ENCODE measurements at places on chromosomes 3 and 15. TPM values are rescaled to one million over a fixed set of nuclear protein-coding genes. Genes with fewer than 3 reads are reported as not detected.

DNA sequence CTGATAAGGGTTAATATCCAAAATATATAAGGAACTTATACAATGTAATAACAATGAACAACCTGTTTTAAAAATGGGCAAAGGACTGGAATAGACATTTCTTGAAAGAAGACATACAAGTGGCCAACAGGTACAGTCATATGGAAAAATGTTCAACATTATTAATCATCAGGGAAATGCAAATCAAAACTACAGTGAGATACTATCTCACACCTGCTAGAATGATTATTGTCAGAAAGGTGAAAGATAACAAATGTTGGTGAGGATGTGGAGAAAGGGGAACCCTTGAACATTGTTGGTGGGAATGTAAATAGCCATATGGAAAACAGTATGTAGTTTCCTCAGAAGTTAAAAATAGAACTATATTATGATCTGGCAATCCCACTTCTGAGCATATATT lies 20.4 kb downstream of the GOLM2 start:
- no peak for DNase-seq
- no peaks in the 10 kb centered on the region for H3K4me1 ChIP-seq
- H3K27me3 ChIP-seq = no peaks in the 10 kb centered on the region

DNA sequence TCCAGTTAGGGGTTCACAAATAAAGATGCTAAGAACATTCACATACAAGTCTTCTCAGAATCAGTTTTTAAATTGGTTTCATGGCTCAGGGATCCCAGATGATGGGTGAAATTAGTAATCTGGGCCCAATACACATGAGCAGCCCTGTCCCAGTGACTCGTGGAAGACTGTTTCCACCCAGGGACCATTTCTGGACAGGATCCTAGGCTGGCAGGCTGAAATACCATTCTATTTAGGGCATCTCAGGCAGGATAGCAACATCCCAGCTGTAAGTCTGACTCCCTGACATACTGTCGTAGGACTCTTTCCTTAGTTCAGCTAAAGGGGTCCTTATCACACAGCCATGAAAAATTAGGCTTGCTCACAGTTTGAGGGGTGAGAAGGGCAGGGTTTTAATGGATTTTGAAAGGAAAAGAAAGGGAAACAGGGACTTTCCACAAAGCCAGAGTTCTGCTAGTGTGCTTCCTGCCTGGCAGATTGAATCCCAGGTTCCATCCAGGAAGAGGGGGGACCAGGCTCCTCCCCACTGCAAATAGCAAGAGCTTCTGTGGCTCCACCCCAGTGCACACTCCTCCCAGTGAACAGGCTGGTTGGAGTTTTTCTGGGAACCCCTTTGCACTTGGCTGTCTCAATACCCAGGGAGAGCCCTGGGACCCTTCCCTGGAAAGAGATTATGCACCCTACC lies 41.3 kb upstream of the LYZL4 start:
- DNase-seq = no peak
- H3K27me3 ChIP-seq = no peaks in the 10 kb centered on the region
- no peak overlapping the region for H3K27ac ChIP-seq

GRCh38 chr15:31149987-31150386 lies 48.5 kb upstream of the TRPM1 start:
- no peaks in the 10 kb centered on the region for H3K27me3 ChIP-seq
- H3K4me3 ChIP-seq = no peak overlapping the region
- no peak overlapping the region for H3K27ac ChIP-seq
- H3K36me3 ChIP-seq = no peaks in the 10 kb centered on the region
- no peak for DNase-seq
- H3K4me1 ChIP-seq = no peaks in the 10 kb centered on the region

DNA sequence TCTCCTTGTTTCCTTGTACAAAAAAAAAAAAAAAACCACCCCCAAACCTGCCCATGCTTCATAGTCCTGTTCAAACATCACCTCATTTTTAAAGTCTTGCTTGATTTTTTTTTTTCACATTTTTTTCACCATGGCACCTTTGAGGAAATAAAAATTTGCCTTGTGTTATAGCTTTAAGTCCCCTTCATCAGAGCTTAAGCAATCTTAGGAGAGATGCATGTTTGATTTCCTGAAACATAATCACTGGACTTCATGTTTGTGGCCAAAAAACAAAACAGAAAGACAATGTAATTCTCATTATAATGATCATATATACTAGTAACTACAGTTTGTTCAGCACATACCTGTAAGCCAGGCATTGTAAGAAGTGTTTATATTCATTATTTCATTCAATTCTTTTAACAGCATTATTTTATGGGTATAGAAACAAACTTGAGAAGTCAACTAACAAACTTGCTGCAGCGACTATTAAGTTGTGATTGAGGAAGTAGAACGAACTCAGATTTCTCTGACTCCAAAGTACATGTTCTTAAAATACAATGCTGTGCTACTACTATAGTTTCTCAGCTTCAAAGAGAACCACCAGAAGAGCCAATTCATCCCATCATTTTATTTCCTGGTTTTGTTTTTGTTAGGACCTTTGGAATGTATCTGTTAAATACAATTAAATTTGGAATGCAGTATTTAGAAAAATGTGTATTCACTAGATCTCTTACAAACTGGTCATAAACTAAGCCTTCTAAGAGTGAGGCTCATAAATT lies 203.8 kb downstream of the TCF12 start:
- no peak overlapping the region for H3K27ac ChIP-seq
- no peak for DNase-seq
- no peaks in the 10 kb centered on the region for H3K36me3 ChIP-seq
- no peaks in the 10 kb centered on the region for H3K4me1 ChIP-seq
- H3K4me3 ChIP-seq = no peak overlapping the region

GRCh38 chr15:41872166-41872747 lies 21.6 kb downstream of the SPTBN5 start:
- no peak overlapping the region for H3K27ac ChIP-seq
- H3K36me3 ChIP-seq = no peaks in the 10 kb centered on the region
- no peak overlapping the region for H3K4me3 ChIP-seq
- H3K27me3 ChIP-seq = no peaks in the 10 kb centered on the region
- DNase-seq = no peak

GRCh38 chr15:89808160-89808870 lies 6.3 kb downstream of the ANPEP start:
- peak; percentile 62 for DNase-seq
- no peak overlapping the region for H3K4me3 ChIP-seq
- H3K36me3 ChIP-seq = no peaks in the 10 kb centered on the region
- H3K27me3 ChIP-seq = no peaks in the 10 kb centered on the region
- peaks cover 29% of the 10 kb centered on the region for H3K4me1 ChIP-seq

GRCh38 chr3:47004369-47005211 lies 25.1 kb downstream of the NBEAL2 start:
- H3K4me3 ChIP-seq = no peak overlapping the region
- H3K27ac ChIP-seq = no peak overlapping the region
- H3K4me1 ChIP-seq = peaks cover 3% of the 10 kb centered on the region
- peaks cover 34% of the 10 kb centered on the region for H3K36me3 ChIP-seq
- DNase-seq = no peak

DNA sequence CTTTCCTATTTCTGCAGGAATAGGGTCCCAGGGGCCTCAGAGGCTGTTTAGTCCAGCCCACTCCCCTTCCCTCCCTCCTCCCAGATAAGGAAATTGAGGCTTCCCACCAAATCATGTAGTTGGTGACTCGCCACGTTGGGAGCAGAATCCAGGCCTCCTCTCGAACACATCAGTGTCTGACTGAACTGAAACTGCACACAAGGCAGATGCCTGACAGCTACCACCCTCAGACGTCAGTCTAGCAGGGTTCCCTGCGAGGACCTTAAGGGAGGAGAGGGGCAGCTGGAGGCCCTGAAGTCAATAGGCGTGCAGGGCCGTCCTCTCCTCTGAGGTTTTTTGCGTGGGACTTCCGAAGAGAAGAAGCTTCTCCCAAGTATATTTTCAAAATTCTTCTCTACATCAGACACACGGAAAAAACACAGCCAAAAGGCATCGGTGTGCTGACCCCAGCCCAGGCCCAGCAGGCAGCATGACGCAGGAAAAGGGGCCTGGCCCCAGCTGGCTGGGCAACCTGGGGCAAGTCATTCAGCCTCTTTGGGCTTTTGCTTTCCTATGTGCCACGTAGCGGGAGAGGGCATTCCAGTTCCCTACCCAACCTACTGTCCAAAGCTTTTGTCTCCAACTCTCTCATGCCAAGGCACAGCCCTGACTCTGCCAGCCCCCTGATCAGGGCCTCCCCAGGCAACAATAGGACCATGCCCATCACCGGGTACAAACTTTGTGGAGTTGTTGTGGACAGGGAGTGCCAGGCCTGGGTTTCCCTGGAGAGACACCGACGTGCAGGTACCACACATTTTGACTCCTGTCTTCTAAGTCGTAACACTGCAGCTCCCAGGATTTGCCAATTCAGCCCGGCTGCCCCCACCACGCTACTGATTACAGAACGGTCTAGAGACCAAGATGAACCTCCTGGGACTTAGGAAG lies 283.1 kb downstream of the XXYLT1 start:
- no peak overlapping the region for H3K4me3 ChIP-seq
- no peaks in the 10 kb centered on the region for H3K4me1 ChIP-seq
- DNase-seq = no peak
- no peaks in the 10 kb centered on the region for H3K36me3 ChIP-seq
- no peaks in the 10 kb centered on the region for H3K27me3 ChIP-seq

GRCh38 chr3:115836944-115837343 lies 213.6 kb downstream of the GAP43 start:
- DNase-seq = no peak
- no peaks in the 10 kb centered on the region for H3K27me3 ChIP-seq
- no peaks in the 10 kb centered on the region for H3K4me1 ChIP-seq
- no peak overlapping the region for H3K4me3 ChIP-seq
- H3K27ac ChIP-seq = no peak overlapping the region
- no peaks in the 10 kb centered on the region for H3K36me3 ChIP-seq

- H3K27ac ChIP-seq = no peak overlapping the region
- no peaks in the 10 kb centered on the region for H3K27me3 ChIP-seq
- peak overlapping the region; percentile 47 for H3K4me3 ChIP-seq
- peaks cover 7% of the 10 kb centered on the region for H3K4me1 ChIP-seq
Measured at GRCh38 chr3:119810018-119810435, 28.1 kb downstream of the NR1I2 start.

GRCh38 chr3:9316881-9317361 lies 45.9 kb upstream of the THUMPD3 start:
- H3K4me3 ChIP-seq = peak overlapping the region; percentile 43
- H3K27ac ChIP-seq = no peak overlapping the region
- H3K4me1 ChIP-seq = no peaks in the 10 kb centered on the region
- H3K27me3 ChIP-seq = no peaks in the 10 kb centered on the region

- no peaks in the 10 kb centered on the region for H3K27me3 ChIP-seq
- no peak overlapping the region for H3K27ac ChIP-seq
- no peak overlapping the region for H3K4me3 ChIP-seq
- H3K4me1 ChIP-seq = no peaks in the 10 kb centered on the region
- no peaks in the 10 kb centered on the region for H3K36me3 ChIP-seq
Measured at GRCh38 chr15:30056166-30056565, 26.6 kb upstream of the GOLGA8J start.

- H3K27ac ChIP-seq = no peak overlapping the region
- DNase-seq = no peak
- no peaks in the 10 kb centered on the region for H3K27me3 ChIP-seq
- H3K36me3 ChIP-seq = no peaks in the 10 kb centered on the region
- no peaks in the 10 kb centered on the region for H3K4me1 ChIP-seq
Measured at GRCh38 chr3:27213450-27213849, 155.7 kb downstream of the NEK10 start.

DNA sequence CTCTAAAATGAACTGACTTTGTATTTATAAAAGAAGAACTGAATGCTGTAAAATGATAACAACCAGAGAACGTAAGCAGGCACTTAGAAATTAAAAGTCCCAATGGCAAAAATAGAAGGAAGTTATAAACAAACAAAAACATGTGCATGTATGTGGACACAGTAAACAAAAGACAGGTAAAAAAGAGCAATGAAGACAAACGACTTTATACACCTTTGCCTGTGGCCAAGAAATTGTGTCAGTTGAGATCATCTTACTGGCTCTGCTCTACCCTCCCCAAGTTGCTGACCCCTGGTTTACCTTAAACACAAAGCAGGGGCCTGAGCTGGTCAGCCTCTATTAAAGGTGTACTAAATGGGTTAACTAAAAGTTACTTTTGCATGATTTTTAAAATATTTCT lies 41.7 kb upstream of the GP5 start:
- H3K36me3 ChIP-seq = peaks cover 34% of the 10 kb centered on the region
- no peak overlapping the region for H3K4me3 ChIP-seq
- H3K27ac ChIP-seq = no peak overlapping the region
- H3K27me3 ChIP-seq = no peaks in the 10 kb centered on the region
- no peak for DNase-seq

- H3K36me3 ChIP-seq = no peaks in the 10 kb centered on the region
- DNase-seq = no peak
- H3K4me1 ChIP-seq = no peaks in the 10 kb centered on the region
- H3K27me3 ChIP-seq = no peaks in the 10 kb centered on the region
Measured at GRCh38 chr3:17355591-17355990, 386.8 kb downstream of the TBC1D5 start.

GRCh38 chr3:30518181-30518864 lies 88.1 kb upstream of the TGFBR2 start:
- H3K36me3 ChIP-seq = no peaks in the 10 kb centered on the region
- no peaks in the 10 kb centered on the region for H3K27me3 ChIP-seq
- H3K4me3 ChIP-seq = no peak overlapping the region
- H3K4me1 ChIP-seq = no peaks in the 10 kb centered on the region

- DNase-seq = no peak
- no peak overlapping the region for H3K4me3 ChIP-seq
- no peaks in the 10 kb centered on the region for H3K36me3 ChIP-seq
- no peak overlapping the region for H3K27ac ChIP-seq
Measured at GRCh38 chr3:54846119-54846518, 81.7 kb downstream of the LRTM1 start.

GRCh38 chr3:46206282-46207015 lies 1.7 kb downstream of the CCR1 start:
- no peaks in the 10 kb centered on the region for H3K27me3 ChIP-seq
- no peak overlapping the region for H3K27ac ChIP-seq
- no peak for DNase-seq
- H3K4me1 ChIP-seq = no peaks in the 10 kb centered on the region
- peaks cover 7% of the 10 kb centered on the region for H3K36me3 ChIP-seq

DNA sequence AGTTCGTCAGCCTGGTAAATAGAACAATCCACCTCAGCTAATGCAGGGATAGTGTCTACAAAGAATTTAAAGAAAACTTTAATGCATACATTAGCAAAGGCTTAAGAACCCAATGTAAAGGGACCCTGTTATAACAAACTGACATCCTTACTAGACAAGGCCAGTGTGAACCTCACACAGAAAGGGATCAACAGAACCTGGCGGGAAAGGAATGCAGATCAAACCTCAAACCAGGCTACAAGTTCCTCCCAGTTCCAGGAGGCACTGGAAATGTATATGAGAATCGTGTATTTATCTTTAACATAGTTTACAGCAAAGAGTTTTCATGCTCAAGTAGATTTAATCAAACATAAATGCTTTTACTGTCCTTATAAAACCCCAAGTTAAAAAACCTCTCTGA lies 37.6 kb upstream of the ATP11B start:
- H3K4me3 ChIP-seq = no peak overlapping the region
- H3K27me3 ChIP-seq = no peaks in the 10 kb centered on the region
- H3K4me1 ChIP-seq = no peaks in the 10 kb centered on the region

Gene KNSTRN
- 7.4 TPM for total RNA-seq

Gene FHIT
- 20.2 TPM for total RNA-seq

Gene KNG1
- 8.7 TPM for total RNA-seq

Gene TIGIT
- 2.7 TPM for total RNA-seq

Gene DALRD3
- total RNA-seq = 46.8 TPM

Gene CCDC13
- total RNA-seq = 5.3 TPM

Gene SCN5A
- 0.72 TPM for total RNA-seq

Measured in kidney (tissue), 22 donors.